ENCODE measurements at places on chromosomes 2 and 18.

DNA sequence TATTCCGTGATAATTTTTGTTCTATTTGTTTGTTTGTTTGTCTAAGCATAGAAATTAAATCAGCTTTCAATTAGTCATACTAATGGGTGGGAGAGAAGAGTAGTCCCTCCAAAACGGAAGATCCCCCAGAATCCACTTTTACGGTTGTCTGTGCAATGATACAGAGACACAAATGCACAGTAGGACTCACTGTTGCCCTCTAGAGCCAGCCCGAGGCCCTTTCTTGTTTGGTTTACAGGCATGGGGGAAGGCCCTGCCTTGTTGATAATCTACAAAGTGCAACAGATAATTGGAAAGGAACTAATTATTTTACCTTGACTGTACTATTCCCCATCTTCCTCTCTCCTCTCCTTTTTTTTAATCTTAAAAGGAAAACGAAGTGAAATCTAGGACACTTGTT lies 121.1 kb downstream of the ACOXL start:
- peak; percentile 22 for DNase-seq

DNA sequence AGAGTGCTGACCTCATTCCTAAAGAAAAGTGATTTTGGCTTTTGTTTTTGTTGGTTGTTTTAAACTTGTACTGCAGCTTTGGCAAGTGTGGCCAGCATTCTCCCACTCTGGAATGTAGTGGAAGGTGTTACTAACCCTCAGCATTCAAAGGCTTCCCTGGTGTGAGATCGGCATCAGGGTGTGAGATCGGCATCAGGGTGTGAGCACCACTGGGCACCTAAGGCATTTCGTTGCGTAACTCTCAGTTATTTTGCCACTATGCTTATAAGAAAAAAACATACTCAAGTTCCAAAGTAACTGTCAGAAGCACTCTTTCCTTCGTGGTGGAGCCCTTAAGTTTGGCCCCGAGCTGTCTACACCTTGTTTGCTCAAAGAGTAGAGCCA lies 1.7 kb downstream of the CYBRD1 start:
- no peak for DNase-seq

DNA sequence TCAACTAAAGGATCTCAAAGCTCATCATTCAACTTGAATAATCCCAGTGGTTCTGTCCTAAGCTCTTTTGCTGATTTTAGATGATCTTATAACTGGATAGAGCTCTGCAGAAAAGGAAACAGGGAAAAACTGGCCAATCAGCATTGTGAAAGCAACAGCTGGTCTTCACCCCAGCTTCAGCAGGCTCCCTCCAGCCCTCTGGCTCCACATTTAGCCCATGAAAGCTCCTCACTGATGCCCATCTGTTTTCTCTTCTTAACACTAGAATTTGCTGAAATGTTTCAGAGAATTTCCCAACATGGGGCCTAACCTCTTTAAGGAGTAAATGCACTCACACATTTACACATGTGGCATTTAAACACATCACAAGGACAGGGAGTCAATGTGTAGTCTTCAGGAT lies 223.3 kb downstream of the CNTNAP5 start:
- DNase-seq = no peak

GRCh38 chr2:127590386-127591190 lies 55.1 kb downstream of the MYO7B start:
- no peak for DNase-seq

DNA sequence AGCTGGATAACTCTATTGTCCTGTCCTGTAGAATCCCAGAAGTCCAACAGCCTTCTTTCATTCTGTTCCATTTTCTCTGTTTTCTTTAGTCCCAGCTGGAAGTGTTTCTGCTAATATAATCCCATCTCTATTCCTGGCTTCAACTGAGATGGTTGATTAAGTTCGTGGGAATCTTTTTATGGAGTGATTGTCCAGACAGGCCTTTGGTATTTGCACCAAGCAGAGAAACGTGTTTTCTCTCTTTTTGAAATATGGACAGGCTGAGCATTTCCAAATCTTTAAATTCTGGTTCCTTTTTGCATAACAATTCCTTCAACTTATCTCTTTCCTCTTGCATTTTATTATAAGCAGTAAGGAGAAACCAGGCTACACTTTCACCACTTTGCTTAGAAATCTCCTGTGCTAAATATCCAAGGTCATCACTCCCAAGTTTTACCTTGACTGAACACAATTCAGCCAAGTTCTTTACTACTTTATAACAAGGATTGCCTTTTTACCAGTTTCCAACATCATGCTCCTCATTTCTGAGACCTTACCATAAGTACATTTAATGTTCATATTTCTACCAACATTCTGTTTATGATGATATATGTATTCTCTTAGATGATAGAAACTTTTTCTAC lies 108.8 kb downstream of the ZFP36L2 start:
- no peak for DNase-seq

DNA sequence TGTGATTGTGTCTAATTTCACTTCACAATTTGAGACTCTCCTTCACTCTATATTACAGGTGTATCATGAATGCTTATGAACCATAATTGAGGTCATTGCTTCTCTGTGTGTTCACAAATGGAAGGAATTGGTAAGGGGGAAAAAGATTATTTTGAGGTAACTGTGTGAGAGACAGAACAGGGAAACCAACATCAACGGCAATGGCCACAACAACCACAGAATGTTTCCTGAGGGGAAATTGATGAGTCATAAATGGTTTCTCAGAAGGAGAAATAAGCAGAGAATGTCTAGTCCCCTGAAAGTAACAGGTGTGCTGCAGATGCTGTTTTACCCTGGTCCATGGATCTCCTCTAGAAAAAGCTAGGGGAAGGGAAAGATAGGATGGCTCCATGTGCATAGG lies 361.2 kb upstream of the GALNT5 start:
- no peak for DNase-seq

DNA sequence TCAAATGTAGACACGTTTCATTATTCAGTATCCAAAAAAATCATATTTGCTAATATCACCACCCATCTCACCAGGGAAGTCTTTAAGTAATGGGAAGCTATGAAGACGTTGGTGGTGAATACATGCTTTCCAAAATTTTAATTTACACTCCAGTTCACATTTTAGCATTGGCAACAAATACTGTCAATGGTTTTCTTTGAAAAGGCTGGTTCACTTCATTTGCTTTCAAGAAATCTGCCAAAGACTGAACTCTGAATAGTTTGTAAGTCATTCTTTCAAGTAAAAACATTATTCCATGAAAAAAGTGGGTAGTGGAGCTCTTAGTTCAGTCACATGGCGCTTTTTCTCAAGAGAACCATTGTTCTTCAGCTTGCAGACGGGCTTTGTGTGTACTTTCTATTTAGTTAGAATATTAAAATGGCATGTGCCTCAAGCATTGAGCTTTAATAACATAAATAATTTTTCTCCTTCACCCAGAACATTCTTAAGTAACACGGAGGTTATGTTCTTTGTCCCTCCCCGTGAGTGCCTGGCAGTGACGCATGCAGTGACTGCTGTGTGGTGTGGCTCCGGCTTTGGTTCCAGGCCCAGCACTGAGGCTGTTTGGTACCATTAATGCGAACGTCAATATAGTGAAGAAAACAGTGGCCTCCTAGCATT lies 300.0 kb upstream of the HDAC4 start:
- DNase-seq = no peak

GRCh38 chr2:204205082-204205481 lies 268.5 kb downstream of the ICOS start:
- no peak for DNase-seq

DNA sequence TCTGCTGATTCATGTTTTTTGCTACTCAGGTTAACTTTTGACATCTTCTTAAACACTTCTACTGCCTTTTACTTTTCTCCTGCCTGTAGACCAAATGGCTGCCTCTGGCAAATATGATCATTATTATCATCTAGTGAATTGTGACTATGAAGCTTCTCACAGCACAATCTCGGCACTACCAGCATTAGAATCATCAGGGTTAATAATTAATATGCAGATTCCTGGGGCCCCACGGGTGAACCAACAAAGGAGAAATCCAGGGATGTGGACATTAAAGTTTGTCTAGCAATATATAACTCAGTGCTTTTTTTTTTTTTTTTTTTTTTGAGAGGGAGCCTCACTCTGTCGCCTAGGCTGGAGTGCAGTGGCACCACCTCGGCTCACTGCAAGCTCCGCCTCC lies 136.1 kb downstream of the SPOPL start:
- no peak for DNase-seq

GRCh38 chr2:233064530-233065199 lies 4.5 kb downstream of the INPP5D start:
- no peak for DNase-seq
